ENCODE measurements at places on chromosomes 12 and 14.

- DNase-seq: no peak
Observed at GRCh38 chr14:68199554-68200151, 380.1 kb downstream of the RAD51B start.

DNA sequence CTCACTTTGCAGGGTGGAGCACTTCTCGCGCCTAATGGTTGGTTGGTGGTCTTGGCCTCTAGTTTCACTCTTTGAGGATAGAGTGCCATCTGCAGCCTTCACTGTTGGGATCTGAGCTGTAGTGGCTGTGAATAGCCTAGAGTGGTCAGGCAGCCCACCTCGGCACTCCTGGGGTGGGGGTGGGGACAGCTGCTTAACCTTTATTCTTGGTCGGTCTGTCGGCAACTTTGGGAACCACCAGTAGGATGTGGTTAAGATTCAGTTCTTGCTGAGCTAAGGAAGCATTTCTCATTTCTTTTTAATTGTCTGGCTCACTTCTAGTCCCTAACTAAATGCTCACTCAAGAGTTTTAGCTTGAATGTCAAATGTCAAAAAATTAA is 21.1 kb downstream of the TMBIM6 start:
- DNase-seq: no peak

- DNase-seq: no peak
Observed at GRCh38 chr14:104072586-104072985, 12.9 kb upstream of the ASPG start.

GRCh38 chr12:6074427-6074826 is 50.0 kb downstream of the VWF start:
- DNase-seq: no peak

DNA sequence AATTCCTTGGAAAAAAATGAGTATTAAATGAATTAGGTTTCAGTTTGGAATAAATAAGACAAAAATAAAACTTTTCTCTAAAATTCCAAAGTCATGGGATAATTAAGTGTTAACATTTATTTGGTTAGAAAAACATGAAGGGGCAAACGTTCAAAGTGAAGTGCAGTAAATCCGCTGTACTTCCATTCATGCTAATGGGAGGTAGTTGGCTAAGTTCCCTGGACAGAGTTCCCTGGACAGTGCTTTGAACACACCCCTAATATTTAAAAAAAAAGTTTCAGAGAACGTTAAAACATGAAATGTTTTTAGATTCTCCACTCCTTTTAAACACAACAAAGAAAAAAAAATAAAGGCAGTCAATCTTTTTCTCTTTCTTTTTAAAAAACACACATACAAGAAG is 16.3 kb downstream of the ALX1 start:
- DNase-seq: no peak

- DNase-seq: no peak
Observed at GRCh38 chr12:81143057-81143456, 65.2 kb downstream of the ACSS3 start.

- peak; percentile 18 for DNase-seq
Observed at GRCh38 chr12:3135522-3136461, 58.6 kb downstream of the TSPAN9 start.

DNA sequence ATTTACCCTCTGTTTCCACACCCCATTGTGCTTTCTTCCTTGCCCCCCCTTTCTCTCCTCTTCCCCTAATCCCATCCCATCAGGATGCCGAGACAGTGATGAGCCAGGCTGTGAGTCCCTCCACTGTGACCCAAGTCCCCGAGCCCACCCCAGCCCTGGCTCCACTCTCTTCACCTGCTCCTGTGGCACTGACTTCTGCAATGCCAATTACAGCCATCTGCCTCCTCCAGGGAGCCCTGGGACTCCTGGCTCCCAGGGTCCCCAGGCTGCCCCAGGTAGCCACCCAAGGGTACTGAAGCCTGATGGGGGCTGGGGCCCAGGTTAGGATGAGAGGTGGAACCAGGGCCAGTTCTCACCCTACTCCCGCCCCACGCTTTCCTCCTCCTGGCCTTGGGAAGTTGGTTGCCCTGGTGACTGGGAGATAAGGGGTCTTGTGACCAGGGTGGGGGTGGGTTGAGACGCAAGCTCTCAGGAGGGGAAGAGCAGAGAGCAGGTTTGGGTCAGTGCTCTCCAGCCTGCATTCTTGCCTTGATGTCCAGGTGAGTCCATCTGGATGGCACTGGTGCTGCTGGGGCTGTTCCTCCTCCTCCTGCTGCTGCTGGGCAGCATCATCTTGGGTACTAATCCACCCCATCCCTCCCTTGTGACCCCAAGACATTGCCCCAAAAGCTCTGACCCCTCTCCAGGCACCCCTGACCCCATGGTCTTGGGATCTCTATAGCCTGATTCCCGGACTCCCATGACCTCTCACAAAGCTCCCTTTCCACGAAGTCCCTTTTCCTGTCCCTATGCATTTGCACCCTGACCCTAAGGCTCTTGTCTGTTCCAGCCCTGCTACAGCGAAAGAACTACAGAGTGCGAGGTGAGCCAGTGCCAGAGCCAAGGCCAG is 1.2 kb downstream of the AMHR2 start:
- no peak for DNase-seq

DNA sequence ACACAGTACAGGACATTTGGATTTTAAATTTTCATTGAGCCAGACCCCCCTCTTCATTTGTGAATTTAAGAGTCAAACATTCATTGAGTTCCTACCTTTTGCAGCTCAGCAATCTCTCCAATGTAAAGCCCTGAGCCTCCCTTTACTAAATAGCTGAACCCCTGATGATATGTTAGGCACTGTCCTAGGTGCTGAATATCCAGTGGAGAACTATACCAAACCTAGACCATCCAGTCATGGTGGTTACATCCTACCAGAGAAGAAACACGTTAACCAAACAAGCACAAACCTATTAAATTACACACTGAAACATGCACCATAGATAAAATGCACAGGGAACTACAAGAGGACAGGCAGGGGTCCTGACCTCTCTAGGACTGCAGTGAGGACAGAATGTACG is 1585.3 kb upstream of the TMEM132C start:
- no peak for DNase-seq

- no peak for DNase-seq
Observed at GRCh38 chr14:26984311-26985177, 386.7 kb upstream of the NOVA1 start.

DNA sequence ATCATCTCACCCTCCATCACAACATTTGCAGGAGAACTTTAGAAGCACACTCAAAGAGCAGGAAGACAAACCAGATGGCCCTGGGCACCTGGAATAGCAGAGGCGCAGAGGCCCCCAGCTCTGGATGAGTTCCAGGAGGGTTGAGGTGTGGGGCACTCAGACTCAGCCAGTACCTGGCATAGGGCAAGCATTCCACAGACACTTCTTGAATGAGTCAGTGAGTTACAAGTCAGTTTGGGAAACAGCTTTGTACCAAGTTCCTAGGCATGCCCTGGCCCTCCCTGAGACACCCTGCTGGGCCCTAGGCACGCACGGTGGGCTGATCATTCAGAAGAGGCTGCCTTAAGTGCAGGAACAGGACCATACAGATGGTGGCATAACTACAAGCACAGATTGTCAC is 54.3 kb downstream of the MAP3K9 start:
- no peak for DNase-seq

DNA sequence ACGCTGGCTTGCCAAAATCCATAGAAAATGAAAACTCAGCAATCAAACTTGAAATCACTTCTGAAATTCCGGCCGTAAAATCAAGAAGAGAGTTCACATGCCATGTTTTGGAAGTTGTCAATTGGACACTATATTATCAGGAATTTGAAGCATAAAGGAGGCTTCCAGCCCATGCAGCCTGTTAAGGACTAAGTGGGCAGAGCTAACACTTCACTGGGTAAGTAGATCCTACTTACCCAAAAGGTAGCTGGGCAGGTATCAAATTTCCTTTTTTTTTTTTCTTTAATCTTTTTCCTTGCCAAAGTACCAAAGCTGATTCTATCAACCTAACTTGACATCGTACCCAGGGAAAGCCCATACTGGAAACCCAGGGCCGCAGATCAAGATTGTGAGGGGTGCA is 71.5 kb upstream of the ARHGAP5 start:
- DNase-seq: no peak

DNA sequence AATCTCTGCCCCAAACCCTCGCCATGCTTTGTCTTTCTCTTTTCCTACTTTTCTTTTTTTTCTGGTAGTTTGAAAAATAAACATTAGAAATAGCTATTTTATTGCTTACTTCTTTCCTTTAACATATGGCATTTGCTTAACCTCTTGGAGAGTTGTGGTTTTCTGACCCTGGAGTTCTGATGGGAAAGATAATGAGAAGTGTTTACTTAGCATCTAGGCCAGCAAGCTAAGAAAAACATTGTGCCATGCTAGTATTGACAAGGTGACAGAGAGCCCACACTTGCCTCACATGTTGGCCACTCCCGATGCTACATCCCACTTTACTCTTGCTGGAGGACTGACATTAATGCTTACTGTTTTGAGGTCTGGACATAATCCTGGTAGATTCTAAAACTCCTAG is 886.2 kb downstream of the DIO2 start:
- no peak for DNase-seq

DNA sequence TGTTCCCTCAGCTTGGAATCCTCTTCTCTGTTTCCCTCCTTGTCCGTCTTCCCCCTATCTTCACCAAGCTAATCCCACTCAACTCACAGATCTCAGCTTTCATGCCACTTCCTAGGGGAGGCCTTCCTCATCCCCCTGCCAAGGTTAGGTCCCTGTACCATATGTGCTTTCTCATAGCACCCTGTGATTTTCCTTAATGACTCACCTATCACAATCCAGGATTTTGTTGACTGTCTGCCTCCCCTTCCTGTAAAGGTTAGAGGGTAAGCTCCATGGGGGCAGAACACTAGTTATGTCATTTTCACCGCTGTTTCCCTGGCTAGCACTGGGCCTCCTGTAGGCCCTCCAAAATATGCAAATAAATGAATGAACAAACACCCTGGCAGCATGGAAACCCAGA is 57.6 kb downstream of the CRADD start:
- no peak for DNase-seq

GRCh38 chr14:73393375-73393774 is 65.0 kb downstream of the NUMB start:
- no peak for DNase-seq

DNA sequence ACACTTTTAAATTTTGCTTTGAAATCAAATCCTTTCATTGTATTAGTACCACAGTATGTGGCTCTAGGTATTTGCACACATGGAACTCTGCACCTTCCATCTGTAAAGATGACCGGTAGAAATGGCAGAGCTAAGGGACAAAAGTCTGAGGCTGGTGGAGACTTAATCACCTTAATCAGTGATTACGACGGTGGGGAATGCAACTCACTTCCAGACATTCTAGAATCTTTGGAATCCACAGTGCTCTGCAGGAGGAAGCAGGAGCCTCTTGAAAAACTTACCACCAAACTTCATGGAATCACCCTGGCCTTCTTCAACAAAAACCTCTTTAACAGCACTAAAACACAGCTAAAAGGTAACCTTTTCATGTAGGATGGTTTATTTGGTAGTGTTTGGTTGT is 3.9 kb upstream of the DACT1 start:
- no peak for DNase-seq

DNA sequence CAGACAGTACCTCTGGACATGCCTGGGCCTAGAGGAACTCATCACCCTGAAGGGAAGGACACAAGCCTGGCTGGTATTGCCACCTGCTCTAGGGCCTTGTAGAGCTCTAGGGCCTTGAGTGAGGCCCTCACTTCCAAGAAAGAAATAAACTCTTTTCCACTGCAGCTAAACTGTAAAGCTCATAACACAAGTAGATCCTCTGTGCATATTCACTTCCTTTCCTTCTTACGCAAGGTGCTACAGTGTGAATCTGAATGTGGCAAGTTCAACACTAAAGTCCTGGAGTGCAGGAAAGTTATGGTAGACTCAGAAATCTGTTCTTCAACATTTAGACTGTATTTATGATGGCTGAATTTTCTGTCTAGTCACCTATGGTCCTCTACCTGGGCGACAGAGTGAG is 14.5 kb downstream of the RNASE3 start:
- no peak for DNase-seq

DNA sequence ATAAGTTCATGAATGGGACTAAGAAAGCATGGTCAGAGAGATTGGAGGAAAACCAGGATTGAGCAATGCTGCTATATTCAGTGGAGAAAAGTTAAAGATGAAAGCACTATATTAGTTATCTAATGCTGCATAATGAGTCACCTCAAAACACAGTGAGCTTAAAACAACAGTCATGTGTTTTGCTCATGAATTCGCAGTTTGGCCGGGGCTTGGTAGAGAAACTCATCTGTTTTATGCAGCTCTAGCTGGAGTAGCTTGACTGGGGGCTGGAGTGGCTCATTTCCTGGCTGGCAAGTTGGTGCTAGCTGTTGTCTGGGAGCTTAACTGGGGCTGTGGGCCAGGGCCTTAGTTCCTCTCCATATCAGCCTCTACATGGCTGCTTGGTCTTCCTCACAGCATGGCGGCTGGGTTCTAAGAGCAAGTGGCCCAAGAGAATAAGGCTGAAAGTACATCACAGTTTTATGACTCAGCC is 90.1 kb downstream of the ADCK1 start:
- DNase-seq: no peak
